ENCODE measurements at places on chromosomes 6 and 20. TPM values are rescaled to one million over a fixed set of nuclear protein-coding genes. Genes with fewer than 3 reads are reported as not detected.

- peak; percentile 71 for DNase-seq
These were observed 7.8 kb downstream of the SYNGAP1 start for GRCh38 chr6:33427585-33428223.

DNA sequence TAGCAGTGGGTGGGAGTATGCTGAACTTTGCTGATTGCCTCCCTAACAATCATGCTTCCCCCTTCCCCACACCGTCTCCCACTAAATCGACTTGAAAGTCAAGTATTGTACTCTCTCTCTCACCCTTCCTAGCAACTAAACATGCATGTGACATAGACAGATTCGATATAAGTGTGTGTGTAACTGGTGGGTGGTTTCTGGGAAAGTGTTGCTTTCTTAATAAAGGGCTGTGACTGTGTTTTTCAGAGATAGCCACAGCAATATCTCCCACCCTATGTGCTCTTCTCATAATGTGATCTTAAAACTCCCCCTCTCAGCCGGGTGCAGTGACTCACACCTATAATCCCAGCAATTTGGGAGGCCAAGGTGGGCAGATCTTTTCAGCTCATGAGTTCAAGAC, 49.3 kb upstream of the E2F3 start:
- no peak for DNase-seq

- DNase-seq, result no peak
These were observed at the start of gene SYCP2L for GRCh38 chr6:10886691-10887502. Gene SYCP2L, plus strand, starts transcription at chr6:10887052. Its CDS starts 75 bp downstream, at chr6:10887127.

DNA sequence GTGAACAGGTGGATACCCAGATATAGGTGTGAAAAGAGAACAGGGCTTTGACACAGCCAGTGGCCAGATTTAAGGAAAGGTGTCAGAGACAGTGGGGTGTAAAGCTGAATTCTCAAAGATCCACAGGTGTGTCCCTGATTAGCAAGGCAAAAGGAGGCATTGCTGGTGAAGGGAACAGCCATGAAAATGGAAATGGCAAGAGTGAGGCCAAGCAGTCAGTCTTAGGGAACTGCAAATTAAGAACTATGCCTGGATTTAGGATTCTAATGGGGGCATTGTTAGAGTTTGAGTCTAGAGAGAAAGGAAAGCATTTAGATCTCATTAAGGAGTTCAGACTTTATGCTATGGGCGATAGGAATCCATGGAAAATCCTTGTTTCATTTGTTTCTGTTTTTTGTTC, 789.2 kb downstream of the MAFB start:
- DNase-seq, result no peak

The PRSS16 gene
- total RNA-seq, result 13.5 TPM

DNA sequence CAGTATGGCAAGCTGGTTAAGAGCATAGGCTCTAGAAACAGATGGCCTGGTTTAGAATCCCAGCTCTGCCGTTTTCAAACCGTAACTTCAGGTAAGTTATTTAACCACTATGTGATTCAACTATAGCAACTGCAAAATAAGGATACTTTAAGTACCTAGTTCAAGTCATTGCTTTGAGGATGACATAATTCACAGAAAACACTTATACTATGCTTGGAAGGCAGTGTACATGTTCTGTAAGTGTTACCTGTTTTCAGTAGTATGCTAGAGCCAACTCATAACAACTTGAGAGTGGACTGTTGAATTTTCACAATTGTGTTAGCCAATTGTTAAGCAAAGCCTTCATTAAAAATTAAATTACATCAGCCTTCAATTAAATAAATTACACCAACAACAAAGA, 134.8 kb upstream of the BEND6 start:
- no peak for DNase-seq

The CCR6 gene
- not detected for total RNA-seq

The MTFR2 gene
- 5.8 TPM for total RNA-seq

DNA sequence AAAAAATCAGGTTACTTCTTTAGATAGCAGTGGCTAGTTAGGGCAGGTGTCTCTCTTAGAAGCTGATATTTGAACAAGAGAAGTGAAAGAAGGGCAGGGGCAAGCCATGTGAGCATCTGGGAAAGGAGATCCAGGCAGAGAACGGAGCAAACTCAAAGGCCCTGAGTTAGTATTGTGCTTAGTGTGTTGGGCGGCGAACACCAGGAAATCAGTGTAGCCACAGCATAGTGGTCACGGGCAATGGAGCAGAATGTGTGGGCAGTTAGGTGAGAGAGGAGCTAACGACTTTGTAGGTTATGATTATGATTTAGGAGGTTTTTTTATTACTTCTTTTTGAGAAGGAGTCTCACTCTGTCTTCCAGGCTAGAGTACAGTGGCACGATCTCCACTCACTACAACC, 229.3 kb downstream of the TMEM242 start:
- no peak for DNase-seq

GRCh38 chr6:33248643-33248931, 23.1 kb downstream of the VPS52 start:
- DNase-seq, result no peak

The FNDC11 gene
- not detected for total RNA-seq

The RAB23 gene
- total RNA-seq, result 27.3 TPM

DNA sequence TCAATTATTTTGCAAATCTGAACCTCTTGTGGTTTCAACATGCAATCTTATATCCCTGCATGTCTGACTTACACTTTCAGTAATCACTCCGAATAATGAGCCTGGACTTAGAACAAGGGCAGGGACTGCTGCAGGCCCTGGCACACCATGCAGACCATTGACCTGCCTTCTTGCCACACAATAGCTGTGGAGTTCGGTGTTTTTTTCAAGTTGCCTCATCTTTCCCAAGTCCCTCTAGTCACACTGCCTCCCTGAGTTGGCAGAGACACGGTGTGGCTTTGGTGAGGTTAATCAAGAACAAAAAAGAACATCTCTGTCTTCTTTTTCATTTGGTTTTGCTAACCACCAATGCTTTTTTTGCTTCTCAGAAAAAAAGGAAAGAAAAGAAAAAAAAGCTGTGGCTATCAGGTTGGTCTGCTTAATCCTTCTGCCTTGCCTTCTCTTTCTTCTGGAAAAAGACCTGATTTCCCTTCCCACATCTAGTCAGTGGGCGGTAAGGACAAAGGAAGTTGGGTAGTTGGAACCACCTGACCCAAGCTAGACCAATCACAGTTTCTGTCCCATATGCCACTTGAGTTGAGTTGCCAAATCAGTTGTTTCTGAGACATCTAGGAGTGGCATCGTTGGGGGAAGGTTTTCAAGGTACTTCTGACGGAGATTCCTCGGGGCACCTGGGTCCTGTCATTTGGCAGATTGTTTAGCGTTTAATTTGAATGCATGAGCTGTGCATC, 55.9 kb upstream of the TASP1 start:
- DNase-seq, result no peak

GRCh38 chr20:47535088-47535487, 33.4 kb downstream of the NCOA3 start:
- DNase-seq, result no peak

- DNase-seq, result no peak
These were observed 130.9 kb downstream of the RFPL4B start for GRCh38 chr6:112478036-112478435.

- no peak for DNase-seq
These were observed 9.3 kb downstream of the DUSP15 start for GRCh38 chr20:31861135-31861384.

The KCNK16 gene
- total RNA-seq, result not detected

DNA sequence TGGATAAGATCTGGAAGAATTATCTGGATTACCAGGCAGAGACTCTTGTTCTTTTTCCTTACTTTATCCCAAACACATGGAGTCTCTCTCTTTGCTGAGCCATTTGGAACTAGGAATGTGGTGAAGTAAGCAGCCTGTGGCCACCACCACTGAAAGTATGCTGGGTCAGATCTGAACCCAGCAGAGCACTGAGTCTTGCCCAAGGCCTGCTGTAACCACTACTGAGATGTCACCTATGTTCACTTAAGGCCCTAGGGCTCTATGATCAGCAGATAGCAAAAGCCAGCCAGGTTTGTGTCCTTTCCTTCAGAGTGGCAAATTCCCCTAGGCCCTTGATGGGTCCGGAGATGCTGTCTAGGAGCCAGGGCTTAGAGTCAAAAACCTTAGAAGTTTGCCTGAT, 103.3 kb upstream of the PLN start:
- DNase-seq, result no peak

DNA sequence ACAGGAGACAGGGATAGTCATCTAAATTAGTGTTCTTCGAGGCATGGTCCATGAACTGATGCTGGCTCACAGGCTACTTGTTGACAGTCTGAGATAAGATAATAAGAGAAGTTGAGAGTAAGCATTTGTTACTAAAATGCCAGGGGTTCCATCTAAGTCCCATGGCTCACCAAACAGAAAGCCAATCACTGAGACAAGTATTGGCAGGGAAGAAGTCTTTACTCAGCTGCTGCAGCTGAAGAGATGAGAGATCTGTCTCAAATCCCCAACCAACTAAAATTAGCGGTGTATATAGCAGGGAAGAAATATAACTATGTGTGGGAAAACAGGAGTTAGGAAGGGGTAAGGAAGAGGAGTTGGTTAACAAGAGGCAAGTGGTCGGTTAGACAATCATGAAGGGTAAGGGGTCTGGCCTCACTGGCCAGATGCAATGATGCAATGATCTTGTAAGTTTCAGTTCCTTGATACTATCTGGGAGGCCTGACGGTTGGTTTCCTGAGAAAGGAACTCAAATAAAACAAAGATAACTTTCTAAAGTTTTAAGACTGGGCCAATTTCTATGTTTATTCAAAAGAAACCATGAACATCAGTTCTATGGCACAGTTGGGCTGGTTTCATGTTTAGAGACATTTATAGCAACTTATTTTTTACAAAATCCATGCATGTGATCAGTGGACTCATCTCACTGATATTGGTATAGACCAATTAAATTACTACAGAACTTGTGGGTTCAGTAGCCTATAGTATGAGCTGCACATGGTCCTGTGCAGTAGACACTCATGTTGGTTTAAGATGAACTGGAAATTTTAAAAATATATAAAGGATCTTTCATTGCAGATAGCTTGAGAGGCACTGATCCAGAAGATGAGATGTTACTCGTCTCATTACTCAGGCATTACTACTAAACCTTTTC, 9.9 kb upstream of the HEBP2 start:
- DNase-seq, result no peak

The FAM209B gene
- total RNA-seq, result 1.9 TPM

DNA sequence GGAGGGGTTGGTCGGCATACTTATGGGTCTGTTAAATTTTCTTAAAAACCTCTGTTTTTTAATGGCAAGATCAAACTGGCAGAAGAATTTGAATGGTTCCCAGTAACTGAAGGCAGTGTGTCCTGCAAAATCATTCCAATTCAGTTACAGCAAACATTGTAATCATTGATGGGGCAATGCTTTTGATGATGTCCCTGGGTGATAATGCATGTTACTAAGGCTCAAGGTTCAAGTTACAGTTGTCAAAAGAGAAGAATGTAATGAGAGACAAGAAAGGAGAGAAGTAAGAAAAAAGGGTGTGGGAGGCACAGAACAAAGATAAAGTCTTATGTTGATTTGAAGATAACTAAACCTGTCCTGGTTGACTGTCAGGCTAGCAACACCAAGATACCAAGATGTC, 54.9 kb downstream of the CEP162 start:
- no peak for DNase-seq

- DNase-seq, result no peak
These were observed 68.0 kb downstream of the OTOR start for GRCh38 chr20:16816192-16816591.

GRCh38 chr6:43495409-43495941, 14.7 kb downstream of the LRRC73 start:
- peak; percentile 36 for DNase-seq

- no peak for DNase-seq
These were observed 21.2 kb upstream of the ASXL1 start for GRCh38 chr20:32336918-32337347.

GRCh38 chr6:167441715-167442206, 116.9 kb downstream of the TTLL2 start:
- DNase-seq, result no peak

- DNase-seq, result no peak
These were observed 82.7 kb downstream of the PSMG4 start for GRCh38 chr6:3341467-3341866.

GRCh38 chr6:158910484-158911440, 89.2 kb downstream of the RSPH3 start:
- no peak for DNase-seq

GRCh38 chr20:24792641-24793495, 156.2 kb upstream of the CST7 start:
- DNase-seq, result no peak

The FAM83B gene
- total RNA-seq, result 20.2 TPM

- DNase-seq, result no peak
These were observed 44.1 kb downstream of the SNX9 start for GRCh38 chr6:157867155-157867559.

GRCh38 chr6:17305219-17306001, 24.2 kb downstream of the RBM24 start:
- no peak for DNase-seq

DNA sequence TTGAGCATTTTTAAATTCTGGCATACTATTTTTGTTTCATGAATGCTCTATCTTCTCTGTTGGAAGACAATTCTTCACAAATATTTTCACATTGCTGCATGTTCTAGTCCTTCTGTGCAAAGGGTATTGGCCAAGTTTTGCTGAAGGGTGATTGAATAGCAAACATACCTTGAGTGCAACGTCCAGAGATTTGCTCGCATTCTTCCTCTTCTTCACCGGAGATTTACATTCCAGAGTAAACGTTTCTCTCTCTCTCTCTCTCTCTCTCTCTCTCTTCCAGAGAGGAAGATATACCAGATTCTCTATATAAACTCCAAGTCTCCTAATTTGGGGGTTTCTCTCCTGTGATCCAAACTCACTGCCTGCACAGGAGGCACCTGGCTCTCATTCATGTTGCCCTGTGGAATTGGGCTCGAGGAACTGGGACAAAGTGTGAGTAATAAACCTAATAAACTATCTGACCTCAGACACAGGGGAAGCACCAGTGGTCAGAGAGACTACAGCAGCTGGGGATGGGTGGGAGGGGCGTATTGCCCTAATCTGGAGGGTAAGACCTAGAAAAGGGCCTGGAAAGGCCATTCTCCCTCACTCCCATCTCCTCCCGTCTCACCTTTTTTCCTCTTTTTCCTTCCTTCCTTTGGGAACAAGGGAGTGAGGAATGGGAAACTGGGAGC, 1.1 kb upstream of the TREML1 start:
- no peak for DNase-seq

The LKAAEAR1 gene
- total RNA-seq, result not detected

DNA sequence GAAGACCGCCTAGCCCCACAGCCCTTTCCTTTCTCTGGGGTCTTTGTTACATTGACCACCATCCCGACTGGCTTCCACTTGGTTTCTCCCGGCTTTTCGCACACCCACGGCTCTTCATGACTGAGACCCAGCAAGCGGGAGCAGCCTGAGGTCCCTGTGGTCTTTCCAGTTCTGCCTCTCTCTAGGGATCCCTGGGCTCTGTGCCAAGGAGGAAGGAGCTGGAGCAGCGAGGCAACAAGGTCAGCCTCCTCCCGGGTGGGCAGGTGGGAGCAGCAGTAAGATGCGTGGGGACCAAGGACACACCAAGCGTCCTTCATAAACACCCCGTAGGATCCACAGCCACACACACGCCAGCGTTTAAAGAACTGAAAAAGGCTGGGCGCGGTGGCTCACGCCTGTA, 29.6 kb upstream of the MRGBP start:
- DNase-seq, result peak; percentile 60

The SRMS gene
- total RNA-seq, result not detected

The LAMA5 gene
- 269 TPM for total RNA-seq

The PSMG4 gene
- total RNA-seq, result 16.9 TPM

Measured in transverse colon (tissue), 4 donors.